Stimulated activated CD8-positive, alpha-beta memory T cell treated with anti-CD3 and anti-CD28 coated beads, Interleukin-4, amount 100 ng/mL, for 4 hours (primary cell): ENCODE measurements at places on chromosomes 3 and 15.
A peak's percentile ranks its signal among the peaks of the same experiment; 100 is the strongest.

DNA sequence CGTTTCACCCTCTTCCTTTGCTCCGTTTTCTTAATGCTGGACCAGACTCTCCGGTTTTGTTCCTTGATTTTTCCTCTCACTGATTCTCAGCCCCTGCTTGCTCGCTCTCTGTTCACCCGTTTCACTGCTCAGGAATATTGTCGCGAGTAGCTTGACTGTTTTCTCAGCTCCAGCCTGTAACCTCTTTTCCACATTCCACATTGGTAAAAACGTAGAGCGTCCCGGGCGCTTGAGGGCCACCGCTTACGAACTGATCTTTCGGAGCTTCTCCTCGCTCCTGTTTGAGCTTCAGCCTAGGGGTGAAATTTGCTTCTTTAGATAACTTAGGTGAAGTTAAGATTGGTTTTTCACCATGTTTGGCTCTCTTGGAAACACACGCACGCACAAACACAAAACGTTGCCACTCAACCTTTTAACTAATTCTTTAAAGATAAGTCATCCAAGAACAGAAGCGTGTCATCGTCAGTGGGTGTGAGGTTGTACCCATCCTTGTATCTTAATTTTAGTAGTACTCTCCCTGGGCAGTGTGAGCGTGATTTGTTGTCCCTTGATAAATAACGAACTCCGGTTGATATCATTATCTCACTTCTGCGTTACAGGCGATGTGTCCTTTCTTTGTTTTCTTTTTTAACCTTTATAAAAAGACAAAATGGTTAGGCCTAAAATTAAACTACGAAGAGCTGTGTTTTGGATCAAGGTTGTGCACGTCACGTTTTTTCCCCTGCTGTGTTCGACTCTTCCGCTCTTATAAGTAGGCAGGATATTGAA lies 1.0 kb downstream of the PAK2 start:
- peak; percentile 10 for DNase-seq

GRCh38 chr3:14511623-14512280 lies 28.4 kb downstream of the GRIP2 start:
- DNase-seq, result no peak

GRCh38 chr3:64049136-64049535 lies 25.8 kb upstream of the PSMD6 start:
- no peak for DNase-seq

DNA sequence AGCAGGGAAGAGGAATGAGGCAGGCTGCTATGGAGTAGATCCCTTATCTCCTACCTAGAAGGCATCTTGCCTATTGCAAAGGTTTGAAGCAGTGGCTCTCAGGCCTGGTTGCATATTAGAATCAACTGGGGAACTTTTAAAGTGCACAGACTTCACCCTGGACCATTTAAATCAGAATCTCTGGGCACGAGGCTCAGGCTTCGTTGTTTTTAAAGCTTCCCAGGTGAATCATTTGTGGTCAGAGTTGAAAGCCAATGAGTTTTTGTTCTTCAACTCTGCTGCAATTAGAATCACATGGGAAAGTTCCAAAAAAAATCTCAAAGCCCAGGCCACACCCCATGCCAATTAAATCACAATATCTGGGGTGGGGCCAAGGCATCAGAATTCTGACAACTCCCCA lies 773.1 kb downstream of the AGBL1 start:
- DNase-seq, result no peak

GRCh38 chr15:83106994-83107840 lies at the start of gene TM6SF1:
Gene TM6SF1 (plus strand): TSS chr15:83107645. CDS start chr15:83107681, 36 bp downstream.
- no peak for DNase-seq

- no peak for DNase-seq
These were observed 157.4 kb downstream of the SSR3 start for GRCh38 chr3:156397534-156397933.

DNA sequence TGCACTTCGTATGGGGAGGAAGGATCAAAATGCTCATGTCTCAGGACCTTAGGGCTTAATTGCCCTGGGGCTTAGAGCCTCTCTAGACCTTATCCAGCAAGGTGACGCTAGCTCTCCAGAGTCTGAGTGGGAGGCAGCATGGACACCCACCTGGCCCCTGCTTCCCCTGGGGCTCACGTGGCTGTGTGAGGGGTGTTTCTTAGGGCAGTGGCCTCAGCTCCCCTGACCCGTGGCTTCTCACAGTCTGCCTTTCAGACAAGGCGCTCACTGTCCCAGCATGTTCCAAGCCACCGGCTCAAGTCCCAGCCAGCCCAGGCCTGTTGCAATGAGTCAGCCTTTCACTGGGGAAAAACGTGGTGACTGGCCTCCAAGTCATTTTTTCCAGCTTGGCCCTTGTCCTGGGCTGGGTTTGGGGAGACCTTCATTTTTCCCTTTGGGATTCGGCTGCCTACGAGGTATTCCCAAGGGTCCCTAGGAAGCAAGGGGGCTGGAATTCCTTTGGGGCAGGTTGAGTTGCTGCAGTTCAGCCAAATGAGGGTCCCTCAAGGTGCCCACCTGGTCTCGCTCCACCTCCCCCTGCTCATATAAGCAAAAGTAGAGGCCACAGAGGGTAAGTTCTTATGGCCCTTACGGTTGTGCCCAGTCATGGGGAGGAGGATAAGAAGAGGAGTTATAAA lies 15.7 kb downstream of the BHLHE40 start:
- no peak for DNase-seq

DNA sequence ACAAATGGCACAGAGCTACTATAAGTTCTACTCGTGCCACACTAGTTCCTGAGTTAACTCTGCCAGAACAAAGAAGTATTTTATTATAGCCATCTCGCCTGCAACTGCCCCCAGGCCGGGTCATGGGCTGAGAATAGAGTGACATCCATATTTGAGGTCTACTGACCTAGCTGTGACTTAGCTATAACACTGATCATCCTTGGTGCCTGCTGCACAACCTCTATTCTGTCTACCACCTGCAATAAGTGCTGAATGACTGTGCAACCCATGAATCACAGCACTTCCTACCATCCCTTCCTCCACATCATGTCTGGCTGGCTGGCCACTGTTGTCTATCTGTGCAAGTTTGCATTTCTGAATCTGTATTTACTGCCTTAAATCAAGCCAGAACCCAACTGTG lies 506.5 kb upstream of the TBL1XR1 start:
- no peak for DNase-seq
